ENCODE measurements at places on chromosomes 4 and X. TPM values are rescaled to one million over a fixed set of nuclear protein-coding genes. Genes with fewer than 3 reads are reported as not detected.

DNA sequence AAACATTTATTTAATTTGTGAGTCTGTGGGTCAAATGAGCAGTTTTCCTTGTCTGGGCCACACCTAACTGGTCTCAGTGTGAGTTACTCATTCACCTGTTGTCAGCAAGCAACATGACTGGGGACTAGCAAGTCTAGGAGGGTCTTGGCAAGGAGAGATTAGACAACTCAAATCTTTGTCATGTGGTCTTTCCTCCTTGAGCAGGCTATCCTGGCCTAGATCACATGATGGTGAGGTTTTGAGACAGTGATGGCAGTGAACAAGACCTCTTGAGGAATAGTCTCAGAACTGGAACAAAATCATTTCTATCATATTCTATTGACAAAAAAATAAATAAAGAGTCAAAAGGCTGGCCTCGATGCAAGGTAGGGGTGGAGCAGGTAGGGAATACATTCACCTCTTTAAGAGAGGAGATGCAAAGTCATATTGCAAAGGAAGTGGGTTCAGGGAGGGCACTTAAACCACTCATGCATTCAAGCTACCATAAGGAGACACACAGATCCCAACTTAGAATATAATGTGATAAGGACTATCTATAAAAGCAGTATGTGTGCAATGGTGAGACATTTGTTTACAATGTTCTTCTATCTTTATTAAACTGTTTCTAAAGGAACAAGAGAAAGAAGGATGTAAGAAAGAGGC, 135.7 kb downstream of the ZNF330 start:
- no peak for DNase-seq

DNA sequence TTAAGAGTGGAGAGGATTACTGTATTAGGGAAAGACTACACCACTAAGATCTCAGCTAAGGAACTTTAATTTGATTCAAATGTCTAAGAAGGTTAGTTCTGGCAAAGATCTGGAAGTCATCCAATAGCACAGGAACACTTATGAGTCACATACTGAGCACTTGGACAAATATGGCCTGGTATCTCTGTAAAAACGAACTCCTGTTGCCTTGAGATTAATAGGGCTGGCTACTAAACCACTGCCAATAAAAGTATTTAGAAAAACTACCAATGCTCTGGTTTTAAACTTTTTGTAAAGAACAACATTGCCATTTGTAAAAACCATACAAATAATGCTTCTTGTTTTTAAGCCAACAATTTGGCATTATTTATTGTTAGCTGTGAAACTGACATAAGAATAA, 70.5 kb downstream of the SEC24D start:
- DNase-seq: no peak

DNA sequence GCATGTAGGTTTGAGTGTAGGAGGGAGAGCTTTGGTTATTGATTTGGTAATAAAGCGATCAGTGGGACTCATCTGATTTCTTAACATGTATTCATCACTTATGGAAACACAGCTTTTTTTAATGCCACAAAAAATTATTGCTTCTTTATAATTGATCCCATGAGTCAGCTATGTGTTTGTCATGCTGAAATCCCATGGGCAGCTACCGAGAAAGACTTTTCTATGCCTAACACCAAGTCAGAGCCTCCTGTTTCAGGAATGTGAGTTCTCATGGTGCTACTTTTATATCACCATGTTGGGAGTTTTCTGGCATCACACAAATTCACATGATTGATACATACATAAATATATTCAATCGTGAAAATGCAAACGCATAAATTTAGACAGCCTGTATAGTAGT, 165.7 kb downstream of the RAPGEF2 start:
- no peak for DNase-seq

- DNase-seq: no peak
Observed at GRCh38 chrX:22059775-22060174, 27.6 kb downstream of the PHEX start.

GRCh38 chr4:98181809-98182208, 38.5 kb upstream of the STPG2 start:
- no peak for DNase-seq

ENOX2 gene
- 4.5 TPM for polyA plus RNA-seq

DNA sequence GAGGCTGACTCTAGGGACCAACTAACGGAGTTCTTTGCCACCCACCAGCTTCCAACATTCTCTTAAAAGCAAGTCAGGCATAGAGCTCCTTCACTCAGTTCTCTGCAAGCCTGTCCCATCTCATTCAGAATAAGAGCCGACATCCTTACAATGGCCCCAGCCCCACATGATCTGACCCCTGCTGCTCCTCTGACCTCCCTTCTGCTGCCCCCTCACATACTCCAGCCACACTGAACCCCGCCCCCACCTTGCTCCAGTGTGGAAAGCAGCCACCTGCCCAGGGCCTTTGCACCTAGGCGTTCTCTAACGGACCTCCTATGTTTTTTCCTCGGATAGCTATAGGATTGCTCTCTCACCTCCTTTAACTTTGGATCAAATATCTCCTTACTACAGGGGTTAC, 143.2 kb upstream of the ETNPPL start:
- DNase-seq: no peak

DNA sequence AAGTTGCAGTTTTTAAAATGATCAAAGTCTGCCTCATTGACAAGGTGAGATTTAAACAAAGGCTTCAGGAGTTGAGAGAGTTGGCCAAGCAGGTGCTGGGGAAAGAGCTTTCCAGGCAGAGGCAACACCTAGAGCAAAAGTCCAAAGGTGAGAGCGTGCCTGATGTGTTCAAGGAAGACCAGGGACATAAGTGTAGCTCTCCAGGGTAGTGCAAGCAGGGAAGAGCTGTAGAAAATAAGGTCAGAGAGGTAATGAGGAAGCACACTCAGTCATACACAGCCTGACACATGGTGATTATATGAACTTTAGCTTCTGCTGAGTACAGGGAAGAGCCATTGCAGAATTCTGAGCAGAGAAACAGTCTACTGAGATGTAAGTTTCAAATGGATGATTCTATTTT, 265.0 kb upstream of the NWD2 start:
- DNase-seq: no peak

GRCh38 chr4:45989775-45990174, 134.1 kb downstream of the GABRG1 start:
- DNase-seq: no peak

GRCh38 chrX:121245763-121246162, 198.4 kb downstream of the GLUD2 start:
- no peak for DNase-seq

DNA sequence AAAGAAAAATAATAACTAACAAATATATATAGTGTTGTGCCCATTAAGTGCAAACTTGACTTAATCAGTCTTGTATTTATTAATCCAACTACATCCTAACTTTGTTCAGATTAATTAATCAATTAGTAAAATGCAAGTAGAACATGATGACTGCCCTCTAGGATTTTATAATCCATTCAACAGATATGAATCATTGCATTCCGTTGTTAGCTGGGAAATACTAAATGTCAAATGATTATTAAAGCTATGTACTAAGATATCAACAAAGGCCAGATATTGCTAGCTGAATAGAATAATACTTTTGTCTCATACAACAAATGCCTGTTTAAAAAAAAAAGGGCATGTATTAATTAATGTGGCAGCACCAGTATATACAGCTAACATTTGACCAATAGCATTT, 1366.3 kb downstream of the STIM2 start:
- DNase-seq: no peak

DNA sequence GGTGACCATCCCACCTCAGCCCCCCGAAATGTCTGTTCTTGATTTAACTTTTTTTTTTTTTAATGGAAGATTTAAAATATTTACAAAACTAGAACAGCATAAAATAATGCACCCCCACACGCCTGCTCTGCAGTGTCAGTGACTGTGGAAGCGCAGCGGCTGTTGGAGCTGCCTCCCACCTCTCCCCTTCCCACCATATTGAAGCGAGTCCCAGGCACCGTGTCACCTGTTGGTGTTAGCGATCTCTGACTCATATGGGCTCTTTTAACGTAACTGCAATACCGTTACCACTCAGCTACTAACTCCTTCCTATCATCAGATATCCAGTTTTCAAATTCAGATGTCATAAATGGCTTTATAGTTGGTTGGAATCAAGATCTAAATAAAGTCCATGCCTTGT, 17.1 kb upstream of the TADA2B start:
- no peak for DNase-seq

GRCh38 chr4:66340286-66340893, 670.1 kb upstream of the EPHA5 start:
- no peak for DNase-seq

GRCh38 chr4:128416921-128417320, 129.3 kb upstream of the PGRMC2 start:
- no peak for DNase-seq

DNA sequence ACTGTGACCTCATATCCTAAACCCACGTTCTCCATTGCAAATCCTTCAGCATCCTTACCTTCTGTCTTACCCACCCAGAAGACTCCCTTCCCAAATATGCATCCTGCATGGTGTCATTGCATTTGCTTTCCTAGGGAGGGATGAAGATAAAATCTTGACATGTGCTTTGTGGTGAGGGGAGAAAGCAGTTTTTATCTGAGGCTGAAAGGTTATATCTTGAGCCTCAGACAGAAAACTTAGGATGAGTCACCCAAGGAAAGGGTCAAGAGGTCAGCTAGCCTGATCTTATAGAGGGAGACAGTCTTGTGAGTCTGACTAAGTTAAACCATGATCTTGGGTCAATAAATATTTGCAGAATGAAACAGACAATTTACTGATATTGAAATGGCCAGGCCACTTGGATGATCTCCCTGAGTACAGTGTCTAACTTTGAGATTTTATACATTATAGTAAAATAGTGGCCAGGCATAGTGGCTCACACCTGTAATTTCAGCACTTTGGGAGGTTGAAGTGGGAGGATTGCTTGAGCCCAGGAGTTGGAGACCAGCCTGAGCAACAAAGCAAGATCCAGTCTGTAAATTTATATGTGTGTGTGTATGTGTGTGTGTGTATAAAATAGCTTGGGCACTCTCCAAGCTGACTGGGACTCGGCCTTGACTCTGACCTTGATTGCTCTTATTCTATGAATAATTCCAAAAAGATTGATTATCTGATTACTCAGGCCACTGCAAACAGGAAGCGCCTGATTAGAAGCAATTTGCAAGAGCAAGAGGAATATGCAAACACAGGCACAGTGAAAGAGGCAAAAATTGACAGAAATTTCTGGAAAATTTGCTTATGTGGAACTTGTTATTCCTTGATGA, 15.4 kb upstream of the FAM9C start:
- DNase-seq: peak; percentile 35

DNA sequence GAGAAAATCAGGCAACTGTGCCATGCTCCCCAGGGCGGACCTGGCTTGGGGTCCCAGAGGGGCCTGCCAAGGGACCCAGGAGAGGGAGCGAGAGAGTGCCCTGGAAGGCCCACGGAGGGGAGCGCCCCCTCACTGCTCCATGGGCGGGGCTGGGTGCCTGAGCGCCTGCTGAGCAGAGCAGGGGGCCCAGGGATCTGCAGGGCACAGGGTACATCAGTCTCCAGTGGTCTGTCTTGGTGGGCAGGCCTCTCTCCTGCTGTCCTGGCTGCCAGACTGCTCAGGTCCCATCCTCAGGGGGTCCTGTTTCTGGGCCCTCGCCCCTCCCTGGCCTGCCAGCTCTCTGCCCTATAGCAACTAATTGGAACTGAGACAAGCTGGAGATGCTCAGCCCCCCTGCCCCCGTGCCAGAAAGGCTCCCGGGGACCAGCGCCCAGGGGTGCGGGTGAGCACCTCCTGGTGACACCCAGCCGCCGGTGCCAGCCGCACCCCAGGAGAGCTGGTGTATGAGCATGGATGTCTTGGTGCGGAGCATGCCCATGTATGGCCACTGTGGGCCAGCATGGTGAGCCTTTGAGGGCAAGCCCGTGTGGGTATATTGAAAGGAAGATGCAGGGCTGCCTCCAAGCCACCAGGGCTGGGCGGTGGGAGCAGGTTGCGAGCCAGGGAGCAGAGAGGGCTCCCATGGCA, 1.3 kb downstream of the BGN start:
- DNase-seq: no peak

DNA sequence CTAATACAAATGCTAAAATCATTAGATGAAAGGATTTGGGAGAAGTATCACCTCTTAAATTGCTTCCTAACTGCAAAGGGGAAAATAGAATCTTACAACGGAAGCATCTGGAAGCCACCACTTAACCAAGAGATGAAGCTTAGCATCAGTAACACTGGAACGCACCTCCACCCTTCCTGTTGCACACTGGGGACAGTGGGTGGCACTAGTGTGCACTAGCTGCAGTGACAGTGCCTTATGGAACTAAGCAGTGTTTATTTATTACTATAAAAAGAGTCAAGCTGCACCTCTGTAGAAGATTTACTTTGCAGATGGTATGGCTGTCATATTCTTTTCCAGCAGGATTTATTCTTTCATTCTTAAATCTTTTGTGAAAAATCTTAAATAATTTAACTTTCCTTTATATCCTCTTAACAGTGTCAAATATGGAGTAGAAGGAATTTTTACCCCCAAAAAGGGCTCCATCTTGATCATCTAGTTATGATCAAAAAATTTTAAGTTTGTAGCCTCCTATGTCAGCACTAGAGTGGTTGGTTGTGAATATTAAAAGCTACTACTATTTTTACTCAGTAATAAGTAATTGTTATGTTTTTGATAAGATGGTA, 76.7 kb downstream of the SCD5 start:
- no peak for DNase-seq

DGAT2L6 gene
- polyA plus RNA-seq: not detected

DNA sequence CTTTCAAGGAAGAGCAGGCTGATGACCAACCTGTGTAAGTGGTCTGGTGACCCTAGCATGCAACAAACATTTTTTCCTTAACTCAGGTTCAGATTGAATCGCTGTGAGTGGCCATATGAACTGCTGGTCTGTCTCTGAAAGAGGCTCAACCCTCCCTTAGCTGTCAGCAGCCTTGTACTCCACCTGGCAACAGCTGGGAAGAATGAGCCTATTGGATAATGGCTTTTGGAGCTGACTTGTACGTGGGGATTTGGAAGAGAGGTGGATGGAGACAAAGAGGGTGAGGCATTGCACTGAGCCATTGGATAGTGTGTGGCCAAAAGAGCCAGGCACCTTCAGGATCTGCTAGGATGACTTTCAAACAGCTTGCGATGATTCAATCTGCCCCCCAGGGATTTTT, 35.7 kb upstream of the BMP15 start:
- no peak for DNase-seq

- DNase-seq: no peak
Observed at GRCh38 chr4:8232748-8233147, 33.7 kb downstream of the SH3TC1 start.

Measured in adrenal gland (tissue), 19 donors.